ENCODE measurements at places on chromosomes 12 and 14. TPM values are rescaled to one million over a fixed set of nuclear protein-coding genes. Genes with fewer than 3 reads are reported as not detected.

- no peaks in the 10 kb centered on the region for H3K27me3 ChIP-seq
- DNase-seq = peak; percentile 4
- H3K4me1 ChIP-seq = no peaks in the 10 kb centered on the region
- no peak overlapping the region for H3K4me3 ChIP-seq
Measured at GRCh38 chr12:83408851-83409250, 722.1 kb downstream of the TMTC2 start.

DNA sequence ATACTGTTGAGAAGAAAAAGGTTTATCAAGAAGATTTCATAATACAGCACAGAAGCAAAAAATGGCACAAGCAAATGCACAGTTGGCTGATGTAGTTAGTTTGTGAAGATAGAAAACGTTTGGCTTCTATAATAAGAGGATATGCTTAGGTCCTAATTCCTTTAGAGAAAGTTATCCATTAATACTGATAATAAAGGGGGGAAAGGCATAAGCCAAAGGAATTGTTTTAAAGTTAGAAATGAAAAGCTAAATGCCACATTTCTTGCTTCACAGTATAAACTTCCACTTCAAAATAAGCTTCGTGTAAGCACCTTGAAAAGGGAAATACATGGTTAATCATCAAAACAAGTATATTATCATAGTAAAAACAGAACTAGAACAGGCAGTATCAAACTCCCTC lies 12.4 kb downstream of the LMO3 start:
- no peaks in the 10 kb centered on the region for H3K27me3 ChIP-seq
- no peak overlapping the region for H3K4me3 ChIP-seq
- H3K4me1 ChIP-seq = no peaks in the 10 kb centered on the region

- no peak overlapping the region for H3K27ac ChIP-seq
- DNase-seq = no peak
- H3K27me3 ChIP-seq = no peaks in the 10 kb centered on the region
- peaks cover 8% of the 10 kb centered on the region for H3K36me3 ChIP-seq
Measured at GRCh38 chr12:1030779-1031178, 39.8 kb downstream of the ERC1 start.

MYO1H gene
- total RNA-seq = not detected

IL23A gene
- 0.32 TPM for total RNA-seq

SIRT4 gene
- 2.7 TPM for total RNA-seq

Data from astrocyte (in vitro differentiated cells and primary cell).